Karpas-422 (cell line): ENCODE measurements at places on chromosomes 5 and 9. TPM values are rescaled to one million over a fixed set of nuclear protein-coding genes. Genes with fewer than 3 reads are reported as not detected.

GRCh38 chr5:32187675-32188074 is 13.6 kb upstream of the GOLPH3 start:
- H3K4me1 ChIP-seq, result peaks cover 5% of the 10 kb centered on the region
- 0 out of 2 replicates have a peak, but pooled peaks cover 4% of the 10 kb centered on the region for H3K27me3 ChIP-seq
- H3K36me3 ChIP-seq, result no peaks in the 10 kb centered on the region
- H3K27ac ChIP-seq, result no peak overlapping the region
- no peak for DNase-seq
- H3K4me3 ChIP-seq, result no peak overlapping the region

GRCh38 chr5:100840370-100840769 is 62.7 kb downstream of the ST8SIA4 start:
- H3K4me1 ChIP-seq, result peaks cover 65% of the 10 kb centered on the region
- H3K4me3 ChIP-seq, result no peak overlapping the region
- peak overlapping the region; percentile 69 for H3K27ac ChIP-seq
- no peaks in the 10 kb centered on the region for H3K36me3 ChIP-seq
- H3K27me3 ChIP-seq, result no peaks in the 10 kb centered on the region

DNA sequence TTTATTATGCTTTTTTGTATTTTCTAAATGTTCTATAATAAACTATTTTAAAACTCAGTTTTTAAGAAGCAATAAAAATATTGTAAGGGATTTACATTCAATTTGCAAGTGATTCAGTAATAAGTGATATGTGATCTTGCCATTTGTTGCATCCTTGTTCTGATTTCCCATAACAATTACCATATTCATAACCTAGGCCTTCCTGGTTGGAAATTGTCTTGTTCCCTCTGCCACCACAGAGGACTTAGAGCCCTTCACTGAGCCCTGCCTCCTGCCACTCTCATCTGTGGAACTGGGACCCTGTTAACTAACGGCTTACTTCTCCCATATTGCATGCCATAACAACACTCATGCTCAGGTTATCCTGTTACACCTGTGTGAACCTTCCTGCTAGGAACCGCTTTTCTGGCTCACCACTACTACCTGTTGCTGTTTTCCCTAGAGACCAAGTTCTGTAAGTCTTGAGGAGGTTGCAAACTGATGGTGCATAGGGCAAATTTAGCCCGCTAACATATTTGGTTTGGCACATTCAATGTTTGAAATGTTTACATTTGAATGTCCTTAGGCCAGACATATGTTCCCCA is 32.9 kb upstream of the DTWD2 start:
- no peaks in the 10 kb centered on the region for H3K27me3 ChIP-seq
- no peaks in the 10 kb centered on the region for H3K36me3 ChIP-seq
- peaks cover 36% of the 10 kb centered on the region for H3K4me1 ChIP-seq
- DNase-seq, result no peak
- H3K4me3 ChIP-seq, result no peak overlapping the region

- no peak overlapping the region for H3K27ac ChIP-seq
- H3K4me1 ChIP-seq, result no peaks in the 10 kb centered on the region
- no peak for DNase-seq
- H3K4me3 ChIP-seq, result no peak overlapping the region
- H3K27me3 ChIP-seq, result no peaks in the 10 kb centered on the region
- no peaks in the 10 kb centered on the region for H3K36me3 ChIP-seq
Measured at GRCh38 chr5:175353926-175354325, 90.1 kb downstream of the DRD1 start.

DNA sequence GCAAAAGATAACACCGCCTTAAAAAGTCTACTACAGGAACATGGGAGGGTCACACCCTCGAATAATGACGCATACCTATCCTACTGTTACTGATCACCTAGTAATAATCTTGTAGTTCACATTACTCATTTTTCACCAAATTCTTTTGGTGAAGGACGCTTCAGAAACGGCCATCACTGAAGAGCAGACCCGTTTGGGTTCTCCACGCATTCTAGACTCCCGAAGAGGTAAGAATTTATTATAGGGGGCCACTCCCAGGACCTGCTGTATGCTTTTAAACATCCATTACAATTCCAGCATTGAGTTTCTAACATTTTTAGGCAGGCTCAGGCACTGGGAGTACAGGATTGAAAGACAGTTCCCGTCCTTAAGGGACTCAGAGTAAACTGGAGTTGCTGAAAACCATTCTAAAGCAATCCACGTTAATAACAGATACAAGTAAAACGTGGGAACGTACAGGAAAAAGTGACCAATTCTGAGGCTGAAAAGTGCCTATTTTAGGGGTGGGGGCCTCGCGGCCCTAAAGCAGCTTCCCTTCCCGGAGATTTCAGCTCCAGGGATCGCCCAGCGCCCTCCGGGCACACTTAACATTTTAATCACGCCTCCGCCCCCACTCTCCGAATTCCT is at the start of gene FER:
Gene FER (plus strand): TSS at position 124 of the 627 bp plus-strand sequence. CDS start 50,286 bp downstream, outside the sequence.
- H3K36me3 ChIP-seq, result no peaks in the 10 kb centered on the region
- DNase-seq, result peak; percentile 40
- H3K27ac ChIP-seq, result no peak within 1 kb of the TSS
- no peaks in the 10 kb centered on the region for H3K27me3 ChIP-seq
- H3K4me1 ChIP-seq, result peaks cover 15% of the 10 kb centered on the region

GRCh38 chr5:74632947-74633356 is 7.6 kb downstream of the ENC1 start:
- no peak overlapping the region for H3K27ac ChIP-seq
- H3K4me3 ChIP-seq, result no peak overlapping the region
- no peak for DNase-seq

DNA sequence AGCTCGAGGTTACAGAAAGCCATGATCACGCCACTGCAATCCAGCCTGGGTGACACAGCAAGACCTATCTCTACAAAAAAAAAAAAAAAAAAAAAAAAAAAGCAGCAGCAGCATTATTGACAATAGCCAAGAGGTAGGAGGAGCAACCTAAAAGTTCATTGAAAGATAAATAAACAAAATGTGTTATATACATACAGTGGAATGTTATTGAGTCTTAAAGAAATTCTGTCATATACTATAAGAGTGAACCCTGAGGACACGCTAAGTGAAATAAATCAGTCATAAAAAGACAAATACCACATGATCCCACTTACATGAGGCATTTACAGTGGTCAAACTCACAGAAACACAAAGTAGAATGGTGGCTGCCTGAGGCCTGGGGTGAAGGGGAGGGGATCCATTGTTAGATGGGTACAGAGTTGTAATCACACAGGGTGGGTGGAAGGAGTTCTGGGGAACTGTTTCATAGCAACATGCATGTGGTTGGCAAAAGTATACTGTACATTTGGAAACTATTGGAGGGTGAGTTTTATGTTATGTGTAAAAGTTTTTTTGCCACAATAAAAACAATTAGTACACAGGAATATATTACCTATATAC is 77.2 kb downstream of the MLLT3 start:
- H3K4me1 ChIP-seq, result no peaks in the 10 kb centered on the region
- no peak overlapping the region for H3K27ac ChIP-seq
- H3K27me3 ChIP-seq, result no peaks in the 10 kb centered on the region
- H3K36me3 ChIP-seq, result no peaks in the 10 kb centered on the region

DNA sequence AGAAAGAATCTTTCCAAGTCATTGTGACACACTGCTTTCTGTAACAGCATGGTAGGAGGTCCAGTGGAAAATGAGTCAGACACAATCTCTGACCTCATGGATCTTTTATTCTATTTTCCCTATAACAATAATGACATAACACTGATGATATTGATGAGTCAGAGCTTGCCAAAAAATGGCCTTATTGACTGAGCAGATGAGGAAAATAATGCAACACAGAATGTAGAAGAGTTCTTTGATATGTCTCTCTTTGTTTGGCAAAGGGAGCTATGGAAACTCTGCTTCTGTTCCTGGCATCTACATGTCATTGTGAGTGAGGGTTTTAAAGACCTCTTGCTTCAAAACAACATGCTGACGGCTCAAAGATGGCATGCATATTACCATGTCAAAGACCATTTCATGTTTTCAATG is 443.1 kb upstream of the ZNF608 start:
- no peak overlapping the region for H3K27ac ChIP-seq
- no peak overlapping the region for H3K4me3 ChIP-seq
- no peak for DNase-seq
- no peaks in the 10 kb centered on the region for H3K36me3 ChIP-seq
- H3K4me1 ChIP-seq, result no peaks in the 10 kb centered on the region
- H3K27me3 ChIP-seq, result no peaks in the 10 kb centered on the region

DNA sequence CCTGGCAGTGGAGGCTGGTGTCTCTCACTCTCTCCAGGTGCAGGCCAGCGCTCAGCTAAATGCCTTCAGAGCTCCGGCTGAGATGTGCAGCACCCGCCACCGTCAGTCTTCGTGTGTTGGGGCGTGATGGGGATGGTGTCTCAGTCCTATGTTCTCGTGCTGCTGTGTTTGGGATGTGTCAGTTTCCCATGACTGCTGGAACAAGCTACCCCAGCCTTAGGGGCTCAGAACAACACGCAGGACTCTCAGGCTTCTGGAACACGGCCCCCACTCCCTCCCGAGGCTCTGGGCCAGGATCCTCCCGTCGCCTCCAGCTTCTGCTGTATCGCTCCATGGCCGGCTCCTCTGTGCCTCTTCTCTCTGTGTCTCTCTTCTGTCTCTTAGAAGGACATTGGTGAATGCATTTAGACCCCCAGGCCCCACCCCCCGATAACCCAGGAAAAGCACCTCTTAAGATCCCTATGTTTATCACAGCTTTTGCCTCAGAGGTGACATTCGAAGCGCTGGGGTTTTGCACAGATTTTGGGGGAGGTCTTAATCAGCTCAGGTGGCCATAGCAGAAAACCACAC is 9.6 kb upstream of the CEP72 start:
- DNase-seq, result no peak
- H3K4me1 ChIP-seq, result peaks cover 7% of the 10 kb centered on the region
- no peaks in the 10 kb centered on the region for H3K27me3 ChIP-seq
- H3K27ac ChIP-seq, result no peak overlapping the region
- H3K4me3 ChIP-seq, result no peak overlapping the region
- H3K36me3 ChIP-seq, result no peaks in the 10 kb centered on the region

DNA sequence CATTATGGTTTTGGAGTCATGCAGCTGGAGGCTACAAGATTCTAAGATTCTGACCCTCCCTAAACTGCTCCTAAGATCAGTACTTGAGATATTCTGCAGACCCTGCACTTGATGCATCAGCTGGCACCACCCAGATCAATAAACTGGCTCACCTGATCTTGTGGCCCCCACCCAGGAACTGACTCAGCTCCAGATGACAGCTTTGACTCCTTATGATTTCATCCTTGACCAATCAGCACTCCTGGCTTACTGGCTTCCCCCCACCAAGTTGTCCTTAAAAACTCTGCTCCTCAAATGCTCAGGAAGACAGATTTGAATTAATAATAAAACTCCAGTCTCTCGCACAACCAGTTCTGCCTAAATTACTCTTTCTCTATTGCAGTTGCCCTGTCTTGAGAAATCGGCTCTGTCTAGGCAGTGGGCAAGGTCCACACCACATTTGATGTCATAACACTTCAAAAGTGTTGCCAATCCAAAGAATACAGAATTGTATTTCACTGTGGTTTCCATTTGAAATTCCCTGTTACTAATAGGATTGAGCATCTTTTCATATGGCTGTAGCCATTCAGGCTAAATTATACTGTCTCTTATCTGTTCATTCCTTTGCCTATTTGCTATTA is 14.8 kb upstream of the SLC30A5 start:
- no peaks in the 10 kb centered on the region for H3K27me3 ChIP-seq
- H3K27ac ChIP-seq, result no peak overlapping the region
- H3K4me3 ChIP-seq, result no peak overlapping the region
- H3K36me3 ChIP-seq, result no peaks in the 10 kb centered on the region
- H3K4me1 ChIP-seq, result peaks cover 8% of the 10 kb centered on the region; the same call in 1 of the 2 replicates

DNA sequence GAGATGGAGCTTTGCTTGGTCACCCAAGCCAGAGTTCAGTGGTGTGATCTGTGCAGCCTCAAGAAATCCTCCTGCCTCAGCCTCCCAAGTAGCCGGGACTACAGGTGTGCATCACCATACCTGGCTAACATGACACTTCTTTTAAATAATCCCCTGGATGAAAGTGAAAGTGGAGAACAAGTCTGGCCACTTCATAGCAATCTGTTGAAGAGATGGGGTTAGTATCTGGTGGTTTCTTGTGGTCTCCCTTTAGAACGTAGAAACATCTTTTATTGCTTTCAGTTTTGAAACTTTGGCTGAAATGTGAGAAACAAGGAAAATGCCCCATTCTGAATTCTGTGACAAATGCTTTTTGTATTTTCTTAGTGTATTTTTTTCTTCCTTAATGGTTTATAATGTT is 452.5 kb upstream of the RIOK2 start:
- no peak overlapping the region for H3K27ac ChIP-seq
- no peak overlapping the region for H3K4me3 ChIP-seq
- H3K36me3 ChIP-seq, result no peaks in the 10 kb centered on the region
- no peak for DNase-seq

Gene NFIB
- 1.0 and 3.6 TPM in 2 replicates for total RNA-seq

Gene OR1Q1
- total RNA-seq, result not detected in 2 replicates
